ENCODE measurements at places on chromosomes 7 and 10.

GRCh38 chr7:2761131-2761624 lies 73.2 kb downstream of the AMZ1 start:
- DNase-seq: peak; percentile 64

DNA sequence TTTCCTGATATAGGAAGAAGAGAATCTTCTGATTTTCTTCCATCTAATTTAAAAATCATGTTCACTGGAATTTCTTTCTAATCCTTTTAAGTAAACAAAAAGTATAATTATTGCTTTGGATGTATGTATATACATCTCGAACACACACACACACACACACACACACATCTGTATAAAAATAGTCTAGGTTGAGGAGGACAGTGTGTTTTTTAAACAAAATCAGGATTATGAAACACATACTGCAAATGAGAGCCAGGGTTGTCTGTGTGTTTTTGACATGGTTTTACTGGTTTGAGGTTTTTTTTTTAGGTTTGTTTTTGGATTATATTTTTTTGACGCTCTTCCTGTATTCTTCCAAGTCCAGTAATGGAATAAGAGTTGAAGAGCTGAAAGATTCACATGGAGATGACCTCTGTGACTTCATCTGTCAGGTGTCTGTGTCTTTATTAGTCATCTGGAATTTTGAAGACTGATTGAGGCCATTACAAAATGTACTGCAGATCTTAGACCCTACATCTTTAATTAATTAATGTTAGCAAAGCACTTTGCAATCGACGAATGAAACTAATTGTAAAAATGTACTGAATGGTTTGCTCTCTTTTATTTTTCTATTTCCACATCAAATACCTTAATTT lies 237.1 kb downstream of the SUGCT start:
- DNase-seq: peak; percentile 8

DNA sequence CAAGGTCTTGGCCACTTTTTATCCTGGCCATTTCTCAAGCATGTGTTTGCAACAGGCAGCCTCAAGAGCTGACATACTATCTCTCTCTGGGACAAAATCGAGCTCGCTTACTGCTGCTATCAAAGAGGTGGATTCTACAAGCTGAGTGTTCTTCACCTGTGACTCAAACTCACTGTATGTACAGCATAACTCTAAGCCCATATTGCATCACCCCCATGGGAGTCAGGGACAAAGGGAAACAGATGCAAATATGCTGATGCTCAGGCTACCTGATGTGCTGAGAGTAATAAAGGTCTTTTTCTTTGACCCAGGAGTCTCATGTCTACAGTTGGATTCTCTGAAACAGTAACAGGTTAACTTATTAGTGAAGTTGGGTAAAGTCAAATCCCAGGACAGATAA lies 45.2 kb downstream of the PCLO start:
- DNase-seq: no peak

- DNase-seq: no peak
These were observed 1.9 kb downstream of the SEMA4G start for GRCh38 chr10:100970914-100971811.

DNA sequence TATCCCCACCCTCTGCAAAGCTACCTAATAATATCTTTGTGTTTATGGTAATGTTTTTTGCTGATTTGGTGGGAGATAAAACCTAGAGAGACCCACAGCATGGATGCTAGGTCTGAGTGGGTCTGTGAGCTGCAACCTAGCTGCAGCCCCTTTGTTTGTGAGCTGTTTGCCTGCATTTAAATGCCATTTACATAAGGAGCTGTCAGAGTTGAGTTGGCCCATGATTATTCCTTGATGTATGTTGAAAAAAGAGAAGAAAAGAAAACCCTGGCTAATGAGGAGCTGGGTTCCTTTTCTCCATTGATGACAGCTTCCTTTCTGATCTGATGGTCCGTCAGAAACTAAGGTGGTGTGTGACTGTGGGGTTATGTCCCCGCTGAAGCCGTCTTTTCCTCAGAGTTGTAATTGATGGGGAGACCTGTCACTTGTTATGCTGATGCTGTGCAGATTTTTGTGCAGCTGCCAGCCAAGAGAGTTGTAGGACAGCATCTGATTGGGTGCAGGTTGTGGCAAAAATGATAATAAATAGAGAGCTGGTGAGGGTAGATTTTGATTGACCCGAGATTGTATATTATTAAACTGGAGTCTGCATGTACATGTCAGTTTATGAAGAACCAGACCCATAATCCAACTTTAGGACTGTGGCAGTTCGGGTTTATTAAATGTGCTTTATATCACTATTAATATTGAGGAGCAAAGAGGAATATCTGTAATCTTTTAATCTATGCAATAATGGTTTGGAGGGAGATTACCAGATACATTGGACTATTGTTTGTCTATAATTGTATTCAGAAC lies 219.8 kb downstream of the AUTS2 start:
- no peak for DNase-seq

GRCh38 chr10:71773221-71773971 lies at the start of gene VSIR:
VSIR (minus strand) TSS chr10:71773520; CDS start chr10:71773439, 81 bp downstream.
- DNase-seq: peak; percentile 92

DNA sequence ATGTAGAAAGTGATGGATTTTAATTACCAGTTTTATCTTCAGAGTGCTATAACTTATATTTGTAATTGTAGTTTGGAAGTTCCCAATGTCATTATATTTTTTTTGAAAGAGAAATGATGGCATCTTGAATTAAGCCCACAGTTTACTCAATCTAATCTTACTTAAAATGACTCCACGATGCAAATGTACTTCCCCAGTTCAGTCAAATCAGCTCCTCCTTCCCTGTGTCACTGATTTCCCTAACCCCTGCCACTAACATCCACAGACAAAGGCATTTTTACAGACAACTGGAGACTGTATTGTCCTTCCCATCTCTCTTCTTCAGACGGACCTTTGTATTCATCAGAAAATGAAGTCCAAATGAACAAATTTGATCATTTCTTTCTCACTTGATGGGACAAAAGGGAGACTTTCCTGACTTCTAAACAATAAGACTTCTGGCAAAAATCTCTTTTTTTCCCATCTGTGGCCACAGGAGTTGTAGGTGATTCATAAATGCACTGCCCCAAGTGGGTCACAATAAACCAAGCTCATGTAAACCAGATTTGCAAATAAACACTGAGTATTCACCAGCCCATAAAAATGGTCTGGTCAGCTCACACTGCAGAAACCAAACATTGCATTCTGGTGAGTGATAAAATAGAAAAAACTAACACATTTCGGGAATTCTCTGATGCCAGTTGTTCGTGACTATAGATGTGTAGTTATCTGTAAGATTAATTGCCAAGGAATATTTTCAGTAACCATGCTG lies 162.9 kb downstream of the FANK1 start:
- peak; percentile 90 for DNase-seq

DNA sequence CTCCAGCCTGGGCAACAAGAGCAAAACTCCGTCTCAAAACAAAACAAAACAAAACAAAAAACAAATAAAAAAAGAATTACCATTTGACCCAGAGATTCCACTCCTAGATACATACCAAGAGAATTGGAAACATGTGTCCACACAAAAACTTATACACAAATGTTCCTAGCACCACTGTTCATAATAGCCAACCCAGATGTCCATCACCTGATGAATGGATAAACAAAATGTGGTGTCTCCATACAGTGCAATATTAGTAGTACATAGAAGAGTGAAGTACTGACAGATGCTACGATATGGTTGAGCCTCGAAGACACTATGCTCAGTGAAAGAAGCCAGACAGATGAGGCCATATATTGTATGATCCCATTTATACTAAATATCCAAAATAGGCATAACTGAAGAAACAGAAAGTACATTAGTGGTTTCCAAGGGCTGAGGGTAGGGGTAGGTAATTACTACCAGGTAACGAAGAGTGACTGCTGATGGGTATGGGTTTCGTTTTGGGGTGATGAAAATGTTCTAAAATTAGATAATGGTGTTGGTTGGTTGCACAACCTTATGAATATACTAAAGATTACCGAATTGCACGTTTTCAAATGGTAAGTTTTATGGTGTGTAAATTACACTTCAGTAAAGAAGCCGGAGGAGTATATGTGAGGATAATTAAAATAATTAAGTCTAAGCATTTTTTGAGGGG lies 20.0 kb downstream of the MYO1G start:
- no peak for DNase-seq

GRCh38 chr10:668786-669485 lies 20.5 kb downstream of the DIP2C start:
- no peak for DNase-seq

DNA sequence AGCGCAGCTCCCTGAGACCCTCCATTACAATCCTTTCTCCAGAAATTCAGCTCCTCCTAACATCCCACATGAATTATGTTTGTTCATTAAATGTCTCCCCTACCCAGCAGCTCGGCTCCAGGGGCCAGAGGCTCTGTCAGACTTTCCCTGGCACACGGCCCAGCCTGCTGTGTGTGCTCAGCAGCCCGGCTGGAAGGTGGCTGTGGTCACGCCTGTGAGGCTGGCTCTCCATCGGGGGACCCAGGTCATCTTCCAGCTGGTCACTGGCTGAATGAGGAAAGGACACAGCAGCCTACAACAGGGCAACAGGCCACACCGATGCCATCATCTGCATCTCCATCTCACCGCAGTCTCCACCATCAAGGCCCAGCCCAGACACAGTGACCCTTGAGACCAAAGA lies 219.8 kb downstream of the MAD1L1 start:
- DNase-seq: peak; percentile 80

DNA sequence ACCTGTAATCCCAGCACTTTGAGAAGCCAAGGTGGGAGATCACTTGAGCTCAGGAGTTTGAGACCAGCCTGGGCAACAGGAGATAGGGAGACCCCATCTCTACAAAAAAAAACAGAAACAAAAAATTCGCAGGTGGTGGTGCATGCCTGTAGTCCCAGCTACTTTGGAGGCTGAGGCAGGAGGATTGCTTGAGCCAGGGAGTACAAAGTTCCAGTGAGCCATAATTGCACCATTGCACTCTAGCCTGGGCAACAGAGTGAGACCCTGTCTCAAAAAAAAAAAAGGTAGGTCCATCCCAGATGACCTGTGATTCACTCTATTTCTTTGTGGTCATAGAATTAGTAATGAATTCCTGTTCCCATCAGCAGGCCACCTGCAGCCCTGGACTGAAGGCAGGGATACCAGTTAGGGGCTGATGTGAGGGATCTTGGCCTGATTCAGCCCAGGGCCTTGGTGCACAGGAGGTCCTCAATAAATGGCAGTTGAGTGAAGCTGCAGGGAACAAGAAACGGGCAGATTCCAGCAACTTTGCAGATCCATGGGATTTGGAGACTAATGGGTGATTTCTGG lies at the start of gene MYH16:
MYH16 (plus strand) TSS at position 364 of the 570 bp plus-strand sequence.
- DNase-seq: peak; percentile 4

GRCh38 chr7:139791316-139791715 lies 13.5 kb upstream of the HIPK2 start:
- DNase-seq: no peak

DNA sequence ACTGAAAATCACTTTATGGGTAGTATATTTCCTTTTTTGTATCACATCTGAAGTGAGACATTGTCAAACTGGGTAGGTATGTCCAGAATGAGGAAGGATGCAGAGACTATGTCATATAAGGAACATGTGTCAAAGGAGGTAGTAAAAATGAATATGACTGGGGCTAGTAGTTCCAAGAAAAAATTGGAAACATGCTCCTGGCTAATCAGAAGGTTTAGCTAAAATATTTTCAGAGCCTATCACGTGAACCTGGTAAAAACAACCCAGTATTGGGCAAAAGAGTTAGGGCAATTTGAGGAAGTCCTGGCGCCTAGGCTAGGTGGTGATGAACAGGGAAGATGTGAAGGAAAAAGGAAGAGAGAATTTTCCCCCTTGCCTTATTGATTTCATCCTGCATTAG lies 26.4 kb downstream of the ENTPD1 start:
- no peak for DNase-seq

DNA sequence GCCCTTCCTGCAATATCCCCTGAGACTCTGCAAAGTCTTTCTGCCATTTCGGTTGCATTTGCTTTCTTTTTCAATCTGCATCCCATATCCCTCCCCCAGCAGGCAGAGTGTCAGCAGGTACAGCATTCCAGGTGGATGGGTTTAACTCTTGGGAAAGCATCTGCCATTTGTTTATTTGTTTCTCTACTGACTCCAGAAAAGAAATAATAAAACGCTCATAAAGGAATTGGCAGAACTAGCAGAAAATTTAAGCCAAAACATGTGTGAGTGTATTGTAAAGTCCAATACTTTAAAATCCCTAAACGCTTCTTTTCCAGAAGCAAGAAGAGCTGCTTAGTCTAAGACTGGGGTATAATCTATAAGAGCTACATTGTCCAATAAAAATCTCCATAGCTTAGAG lies 393.8 kb downstream of the TNS3 start:
- no peak for DNase-seq

All from GM23248 (cell line).